ENCODE measurements at places on chromosomes 11 and 22. TPM values are rescaled to one million over a fixed set of nuclear protein-coding genes. Genes with fewer than 3 reads are reported as not detected.

GRCh38 chr11:112582366-112582765, 321.7 kb upstream of the PLET1 start:
- DNase-seq, result no peak

DNA sequence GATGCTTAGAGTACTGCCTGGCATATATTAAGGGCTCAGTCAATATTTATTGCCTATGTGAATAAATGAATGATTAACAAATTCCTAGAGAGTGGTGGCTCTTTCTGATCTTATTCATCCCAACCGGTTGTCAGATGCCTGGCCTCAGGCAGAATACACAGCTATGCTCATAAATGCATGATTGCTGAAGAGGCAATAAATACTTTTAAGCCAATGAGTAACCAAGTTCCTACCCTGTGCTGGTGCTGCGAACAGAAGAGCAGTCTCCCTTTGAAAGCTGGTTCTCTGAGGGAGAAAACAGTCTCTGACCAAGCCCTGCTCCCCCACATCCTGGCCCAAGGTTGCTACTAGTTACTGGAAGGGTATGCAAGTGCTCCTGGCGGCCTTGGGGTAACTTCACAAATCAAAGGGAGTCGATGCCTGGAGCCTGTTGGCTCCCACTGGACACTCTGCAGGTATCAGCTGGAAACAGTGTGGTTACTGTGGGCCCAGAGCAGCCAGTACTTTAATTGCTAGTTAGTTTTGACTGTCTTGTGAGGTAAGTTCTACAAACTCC, 2.8 kb downstream of the USH1C start:
- DNase-seq, result no peak

- DNase-seq, result no peak
Measured at GRCh38 chr11:117182551-117182935, 4.0 kb downstream of the SIDT2 start.

GRCh38 chr11:65317025-65317786, 2.5 kb downstream of the CDC42EP2 start:
- no peak for DNase-seq

DNA sequence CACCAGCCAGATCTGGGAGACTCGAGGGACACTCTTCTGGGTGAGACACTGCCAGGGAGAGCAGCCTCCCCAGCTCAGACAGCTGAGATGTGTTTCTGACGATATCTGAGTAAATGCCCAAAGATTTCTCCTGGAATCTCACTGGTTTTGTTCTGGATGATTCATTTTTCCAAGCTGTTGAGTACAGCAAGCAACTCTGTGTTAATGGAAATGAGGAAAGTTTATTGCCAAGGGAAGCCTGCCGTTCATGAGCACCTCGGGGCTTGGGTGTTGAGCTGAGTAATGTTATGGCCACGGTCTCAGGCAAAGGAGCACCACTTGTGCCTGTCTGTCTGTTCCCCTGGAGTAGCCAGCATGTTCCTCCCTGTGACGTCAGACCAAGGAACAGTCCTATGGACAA, 1132.4 kb downstream of the BRD1 start:
- DNase-seq, result no peak

DNA sequence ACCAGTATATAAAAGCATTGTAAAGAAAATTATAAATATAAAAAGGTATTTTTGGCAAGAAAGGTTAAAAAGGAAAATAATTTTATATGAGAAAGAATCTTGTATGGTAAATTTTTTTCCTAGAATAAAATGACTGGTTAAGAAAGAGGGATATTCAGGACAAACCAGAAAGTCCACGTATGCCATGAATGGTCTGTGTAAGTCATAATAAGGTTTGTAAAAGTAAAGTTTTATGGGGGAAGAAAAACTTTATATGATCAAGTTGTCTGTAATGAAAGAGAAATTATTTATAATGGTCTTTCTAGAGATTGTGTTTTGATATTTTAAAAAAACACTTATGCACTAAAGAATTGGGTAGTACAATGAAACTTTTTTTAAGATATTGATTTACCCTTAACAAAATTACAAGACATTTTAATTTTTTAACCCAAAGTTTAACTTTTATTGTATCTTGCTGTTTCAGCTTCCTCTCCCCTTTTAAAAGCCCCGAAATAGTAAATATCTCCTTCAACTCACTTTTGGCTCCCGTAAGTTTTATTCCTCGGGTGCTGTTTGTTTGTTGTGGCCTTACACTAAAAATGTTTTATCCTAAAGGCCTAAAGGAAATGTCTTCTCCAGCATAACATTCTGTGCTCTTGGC, 47.7 kb downstream of the AMOTL1 start:
- no peak for DNase-seq

DNA sequence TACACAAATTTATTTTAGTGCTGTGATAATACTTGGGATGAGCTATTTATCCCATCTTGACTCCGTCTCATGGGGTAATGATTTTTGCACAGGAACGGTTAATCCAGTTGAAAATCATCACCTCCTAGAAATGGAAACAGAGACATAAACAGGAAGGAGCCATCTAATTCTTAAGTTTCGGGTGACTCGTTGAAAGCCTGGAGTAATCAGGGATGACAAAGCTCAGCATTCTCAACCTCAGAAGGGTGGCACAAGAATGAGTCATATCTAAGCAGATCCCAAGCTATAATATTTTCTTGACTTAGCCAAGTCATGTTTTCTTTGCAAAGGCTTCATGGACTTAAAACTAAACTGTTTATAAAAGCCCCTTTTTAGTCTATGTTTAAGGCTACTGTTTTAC, 280.8 kb upstream of the CCDC90B start:
- no peak for DNase-seq

WT1 gene
- total RNA-seq, result not detected

TSSK2 gene
- not detected for total RNA-seq

ADAMTS8 gene
- not detected for total RNA-seq

ANKK1 gene
- 5.9 TPM for total RNA-seq

CELSR1 gene
- total RNA-seq, result 1.2 TPM

Measured in naive thymus-derived CD8-positive, alpha-beta T cell (primary cell).